ENCODE measurements at places on chromosomes 7 and 10.

DNA sequence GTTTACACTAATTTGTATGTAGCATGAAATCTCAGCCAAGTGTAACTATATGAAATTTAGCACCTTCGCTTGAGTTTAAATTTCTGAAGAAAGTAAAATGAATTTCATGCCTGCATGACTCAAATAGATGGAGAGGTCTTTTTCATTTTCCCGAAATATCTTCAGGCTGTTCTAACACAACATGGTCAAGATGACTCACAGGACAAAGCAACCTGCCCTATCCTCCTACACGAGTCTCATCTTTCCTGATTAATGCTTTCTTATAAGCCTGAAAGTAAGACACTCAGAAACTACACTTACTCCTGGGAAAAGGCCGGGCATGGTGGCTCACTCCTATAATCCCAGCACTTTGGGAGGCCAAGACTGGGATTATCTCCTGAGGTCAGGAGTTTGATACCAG lies 41.2 kb downstream of the CH25H start:
- no peak for DNase-seq

DNA sequence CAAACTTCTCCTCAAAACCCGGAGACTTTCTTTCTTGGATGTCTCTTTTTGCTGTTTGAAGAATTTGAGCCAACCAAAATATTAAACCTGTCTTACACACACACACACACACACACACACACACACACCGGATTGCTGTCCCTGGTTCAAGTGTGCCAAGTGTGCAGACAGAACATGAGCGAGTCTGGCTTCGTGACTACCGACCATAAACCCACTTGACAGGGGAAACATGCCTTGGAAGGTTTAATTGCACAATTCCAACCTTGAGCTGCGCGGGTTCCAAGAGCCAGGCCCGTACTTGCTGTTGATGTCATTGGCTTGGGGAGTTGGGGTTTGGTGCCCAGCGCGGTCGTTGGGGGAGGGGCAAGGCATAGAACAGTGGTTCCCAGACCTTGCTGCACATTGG lies 1.7 kb downstream of the EGFR start:
- DNase-seq = peak; percentile 77

DNA sequence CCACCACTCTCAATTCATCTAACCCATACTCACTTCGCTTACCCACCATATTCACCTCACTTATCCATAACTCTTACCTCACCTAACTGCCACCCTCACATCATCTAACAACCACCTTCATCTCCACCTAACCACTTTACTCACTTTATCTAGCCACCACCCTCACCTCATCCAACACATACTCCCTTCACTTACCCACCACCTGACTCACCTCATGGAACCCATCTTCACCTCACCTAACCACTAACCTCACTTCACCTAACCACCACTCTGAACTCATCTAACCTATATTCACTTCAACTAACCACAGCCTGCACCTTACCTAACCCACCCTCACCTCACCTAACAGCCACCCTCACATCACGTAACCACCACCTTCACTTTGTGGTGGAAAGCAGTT lies 84.2 kb downstream of the VIPR2 start:
- no peak for DNase-seq

DNA sequence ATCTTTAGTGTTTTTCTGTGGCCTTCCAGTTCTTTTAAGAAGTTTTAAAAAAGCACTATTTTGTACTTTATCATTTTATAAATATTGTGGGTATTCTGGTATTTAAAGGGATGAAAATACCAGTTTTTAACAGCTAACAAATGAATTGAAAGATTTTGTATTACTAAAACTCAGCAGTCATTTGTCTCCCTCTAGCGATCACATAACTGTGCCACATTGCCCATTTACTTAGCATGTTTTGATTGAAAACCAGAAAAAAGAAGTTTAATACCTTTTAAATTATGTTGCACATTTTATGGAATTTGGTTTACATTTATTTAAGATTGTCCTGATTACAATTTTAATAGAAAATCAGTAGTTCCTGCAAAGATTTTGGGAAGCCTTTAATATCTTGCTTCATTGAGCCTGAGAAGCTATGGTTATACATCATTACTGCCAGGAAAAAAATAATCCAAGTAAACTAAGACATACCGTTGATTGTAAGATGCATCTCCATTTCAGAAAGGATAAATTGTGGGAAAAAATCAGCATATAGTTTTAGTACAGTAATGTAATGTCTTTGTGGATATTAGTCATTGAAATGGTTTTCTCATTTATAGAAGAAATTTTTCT lies 34.9 kb downstream of the TAX1BP1 start:
- peak; percentile 5 for DNase-seq

DNA sequence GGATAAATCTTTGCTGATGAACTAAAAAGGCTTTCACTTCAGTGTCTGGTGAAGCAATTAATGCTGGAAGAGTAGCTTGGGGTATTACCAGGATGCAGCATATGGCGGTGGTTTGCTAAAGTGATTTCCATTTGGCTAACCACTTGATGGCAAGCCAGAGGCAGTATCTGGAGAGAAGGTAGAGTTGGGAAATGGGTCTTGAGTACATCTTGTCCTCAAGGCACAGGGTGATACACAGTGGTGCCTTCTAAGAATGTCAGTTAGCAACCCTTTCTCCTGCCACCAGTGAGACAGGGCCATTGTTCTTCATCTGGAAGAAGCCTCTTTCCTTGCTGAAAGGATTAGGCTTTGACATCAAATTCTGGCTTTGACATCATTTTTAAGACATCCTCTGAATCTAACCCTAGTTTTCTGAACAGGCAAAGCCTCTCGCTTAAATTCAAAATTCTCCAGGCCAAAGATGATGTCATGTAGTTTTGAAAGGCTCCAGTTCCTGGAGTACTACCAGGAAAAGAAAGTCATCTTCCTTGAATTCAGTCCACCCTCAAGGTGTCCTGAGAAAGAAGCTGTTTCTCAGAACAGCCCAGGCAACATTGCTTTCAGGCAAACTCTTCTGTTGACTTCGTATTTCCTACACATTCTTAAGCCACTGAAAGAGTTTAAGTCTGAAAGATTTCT lies 162.4 kb downstream of the ARID5B start:
- no peak for DNase-seq

DNA sequence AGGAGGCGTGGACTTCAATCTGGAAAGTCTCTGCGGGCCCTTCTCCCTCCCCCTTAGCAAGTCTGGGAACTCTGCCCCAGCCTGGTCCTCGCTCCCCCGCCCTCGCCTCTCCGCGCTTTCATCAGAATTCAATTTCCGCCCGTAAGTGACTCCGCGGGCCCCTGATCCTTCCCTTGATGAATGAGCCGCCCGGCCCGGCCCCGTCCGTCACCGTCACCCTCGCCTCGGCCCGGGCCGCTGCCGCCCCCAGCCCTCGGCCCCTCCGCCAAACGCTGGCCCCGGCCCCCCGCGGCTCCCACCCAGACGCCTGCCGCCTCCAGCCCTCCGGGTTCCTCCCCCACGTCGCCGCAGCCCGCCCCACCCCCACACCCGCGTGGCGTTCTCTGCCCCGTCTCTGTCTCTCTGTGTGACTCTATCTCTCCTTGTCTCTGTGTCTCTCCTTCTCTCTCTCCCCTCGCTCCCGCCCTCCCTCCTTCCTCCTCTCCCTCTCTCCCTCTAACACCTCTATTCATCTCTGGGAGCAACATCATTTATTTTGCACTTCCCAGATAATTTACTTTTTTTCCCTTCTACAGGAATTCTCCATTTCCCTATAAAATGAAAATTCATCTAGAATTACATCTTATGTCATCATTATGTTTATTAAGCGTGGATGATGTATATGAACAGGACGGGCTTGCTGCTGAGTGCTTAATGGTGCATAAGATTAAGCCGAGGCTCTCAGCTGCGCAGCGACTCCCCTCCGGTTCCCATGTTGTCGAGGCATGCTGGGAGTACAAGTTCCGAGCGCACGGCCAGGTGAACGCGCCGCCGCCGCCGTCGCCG lies 91.2 kb upstream of the PAX2 start:
- DNase-seq = peak; percentile 40

DNA sequence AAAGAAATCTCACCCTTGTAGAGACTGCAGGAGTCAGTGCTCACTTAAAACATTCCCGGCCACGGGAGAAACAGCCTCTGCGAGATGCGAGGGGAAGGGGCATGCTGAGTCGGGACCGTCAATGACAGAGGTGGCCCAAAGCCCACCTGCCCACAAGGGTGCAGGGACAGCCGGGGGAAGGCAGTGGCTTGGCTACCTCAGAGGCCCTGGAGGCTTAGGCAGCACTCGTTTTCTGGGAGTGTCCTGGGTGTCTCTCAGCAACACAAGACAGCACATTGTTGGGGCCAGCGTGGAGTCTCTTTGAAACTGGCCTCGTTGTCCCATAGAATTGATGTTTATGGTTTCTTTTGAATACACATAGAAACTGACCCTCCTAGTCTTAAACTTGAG lies 25.6 kb upstream of the SYCE1 start:
- DNase-seq = no peak

GRCh38 chr7:149241696-149242095 lies 2.2 kb downstream of the ZNF212 start:
- peak; percentile 26 for DNase-seq

DNA sequence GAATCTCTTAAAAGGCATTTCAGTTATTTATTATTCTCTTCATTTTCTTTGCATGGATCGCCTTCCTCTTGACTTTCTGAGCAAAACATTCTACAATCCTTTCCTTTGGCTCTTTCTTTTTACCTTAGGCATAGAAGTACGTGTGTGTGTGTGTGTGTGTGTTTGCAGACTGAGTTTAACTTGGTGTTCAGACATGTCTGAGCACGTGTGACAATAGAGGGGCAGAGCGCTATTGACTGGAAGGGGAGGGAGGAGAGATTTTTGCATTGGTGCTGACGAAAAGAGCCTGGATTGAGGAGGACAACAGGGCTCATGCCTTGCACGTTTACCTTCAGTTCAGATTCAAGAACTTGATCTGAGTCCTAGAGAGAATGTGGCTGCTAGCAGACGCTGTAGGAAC lies 129.8 kb downstream of the SEC23IP start:
- DNase-seq = no peak

DNA sequence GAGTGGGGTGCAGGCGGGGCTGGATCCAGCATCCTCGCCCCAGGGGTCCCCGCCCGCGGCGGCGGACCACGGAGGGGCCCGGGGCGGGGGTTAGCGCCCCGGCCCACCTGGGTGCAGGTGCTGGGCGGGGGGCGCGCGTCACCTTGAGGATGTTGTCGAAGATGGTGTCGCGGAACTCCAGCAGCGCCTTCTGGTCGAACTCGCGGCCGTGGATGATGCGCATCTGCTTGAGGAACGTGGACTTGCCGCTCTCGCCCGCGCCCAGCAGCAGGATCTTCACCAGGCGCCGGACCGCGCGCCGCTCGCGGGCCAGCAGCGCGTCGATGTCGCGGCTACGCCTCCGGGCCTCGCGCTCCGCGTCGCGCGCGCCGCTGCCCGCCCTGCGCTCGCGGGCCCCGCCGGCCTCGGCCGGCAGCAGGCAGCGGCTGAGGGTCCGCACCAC lies 376 bp downstream of the GNA12 start:
- DNase-seq = no peak

- DNase-seq = no peak
Measured at GRCh38 chr10:48184224-48184623, 90.3 kb downstream of the FRMPD2 start.

DNA sequence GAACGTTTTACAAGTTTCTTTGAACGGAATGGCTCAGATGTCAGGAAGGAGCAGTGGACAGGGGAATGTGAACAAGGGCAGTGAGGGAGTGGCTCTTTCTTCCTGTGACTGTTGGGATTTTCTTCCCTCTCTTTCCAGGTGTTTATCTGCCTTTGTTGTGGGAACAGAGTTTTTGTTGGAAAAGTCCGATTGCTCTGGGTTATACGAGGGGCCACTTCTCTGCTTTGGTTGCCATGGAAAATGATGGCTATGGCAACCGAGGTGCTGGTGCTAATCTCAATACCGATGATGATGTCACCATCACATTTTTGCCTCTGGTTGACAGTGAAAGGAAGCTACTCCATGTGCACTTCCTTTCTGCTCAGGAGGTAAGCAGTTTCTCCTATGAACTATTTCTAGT lies 41.4 kb downstream of the ZRANB1 start:
- no peak for DNase-seq
